Activated gamma-delta T cell treated with Interleukin-2 at 50 U/mL for 16 hours (primary cell): ENCODE measurements at places on chromosomes 4 and X.
A peak's percentile ranks its signal among the peaks of the same experiment; 100 is the strongest.

DNA sequence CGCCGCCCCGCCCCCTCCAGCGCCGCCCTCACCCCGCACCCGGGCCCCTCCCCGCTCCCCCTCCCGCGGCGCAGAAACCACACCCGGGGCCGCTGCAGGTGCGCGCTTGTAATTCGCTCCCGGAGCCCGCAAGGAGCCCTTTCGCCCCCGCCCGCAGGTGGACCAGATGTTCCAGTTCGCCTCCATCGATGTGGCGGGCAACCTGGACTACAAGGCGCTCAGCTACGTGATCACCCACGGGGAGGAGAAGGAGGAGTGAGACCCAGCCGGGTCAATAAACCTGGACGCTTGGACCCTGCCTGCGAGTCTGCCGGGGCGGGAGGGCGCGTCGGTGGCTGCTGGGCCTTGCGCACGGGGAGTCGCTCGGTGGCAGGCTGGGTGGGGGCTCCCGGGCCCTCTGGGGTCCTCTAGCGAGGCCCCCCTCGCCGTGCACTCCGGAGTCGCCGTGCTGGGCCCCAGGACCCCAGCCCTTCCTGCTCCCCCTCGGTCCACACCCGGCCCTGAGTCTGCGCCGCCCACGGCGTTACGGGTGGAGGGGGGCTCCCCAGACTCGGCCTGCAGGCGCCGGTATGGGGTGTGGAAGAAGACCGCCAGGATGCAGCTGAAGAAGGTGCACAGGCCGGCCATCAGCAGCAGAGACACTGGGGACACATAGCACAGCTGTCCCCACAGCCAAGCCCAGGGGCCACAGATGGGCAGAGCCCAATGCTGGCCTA, 7.1 kb downstream of the SLC49A3 start:
- DNase-seq = peak; percentile 37

DNA sequence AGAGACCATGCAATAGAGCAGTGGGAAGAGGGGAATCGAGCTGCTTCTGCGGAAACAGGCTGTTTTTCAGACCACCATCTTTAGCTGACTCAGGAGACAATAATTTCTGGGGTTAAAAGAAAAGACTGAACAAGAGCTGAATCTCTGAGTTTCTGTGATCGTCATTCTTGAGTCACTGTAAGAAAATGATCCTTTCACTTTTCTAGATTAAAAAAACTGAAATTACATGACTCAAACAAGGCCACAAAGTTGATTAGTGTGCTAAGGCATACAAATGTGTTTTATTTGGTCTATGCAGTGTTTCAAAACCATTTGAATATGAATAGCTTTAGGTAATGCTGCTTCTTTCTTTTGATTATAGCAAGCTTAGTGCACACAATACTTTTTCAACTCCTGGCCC, 194.4 kb upstream of the RPL34 start:
- DNase-seq = no peak

GRCh38 chr4:7886007-7886973, 53.4 kb downstream of the AFAP1 start:
- no peak for DNase-seq

DNA sequence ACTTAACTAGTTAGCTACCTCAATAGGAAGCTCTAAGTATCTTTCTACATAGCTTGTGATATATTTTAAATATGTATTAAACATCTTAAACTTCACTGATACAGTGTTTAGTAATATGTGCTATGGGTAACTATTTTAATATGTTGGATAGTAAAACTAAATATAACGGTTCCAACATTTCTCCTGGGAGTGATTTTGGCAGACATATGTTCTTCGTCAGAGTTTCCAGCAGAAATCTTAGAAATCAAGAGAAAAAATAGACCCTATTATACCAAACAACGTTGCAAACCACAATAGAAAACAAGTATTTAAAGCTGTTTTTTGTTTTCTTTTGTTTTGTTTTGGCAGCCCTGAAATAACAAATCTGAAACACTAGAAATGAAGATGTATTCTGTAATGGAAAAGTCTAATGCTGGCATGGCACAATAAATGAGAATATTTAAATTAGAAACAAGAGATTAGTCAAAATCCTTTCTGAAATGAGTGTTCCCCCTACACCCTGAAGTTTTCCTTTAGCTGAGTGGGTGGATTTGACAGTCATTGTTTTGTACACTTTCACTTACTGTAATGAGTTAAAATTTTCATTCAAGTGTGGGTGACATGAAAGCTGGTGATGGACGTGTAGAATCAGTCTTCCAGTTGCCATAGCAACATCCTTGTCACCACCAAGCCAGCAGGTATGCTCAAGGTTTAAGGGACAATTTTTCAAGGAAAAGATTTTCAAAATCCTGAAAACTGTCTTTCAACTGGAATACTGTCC, 233.5 kb downstream of the SCFD2 start:
- no peak for DNase-seq

DNA sequence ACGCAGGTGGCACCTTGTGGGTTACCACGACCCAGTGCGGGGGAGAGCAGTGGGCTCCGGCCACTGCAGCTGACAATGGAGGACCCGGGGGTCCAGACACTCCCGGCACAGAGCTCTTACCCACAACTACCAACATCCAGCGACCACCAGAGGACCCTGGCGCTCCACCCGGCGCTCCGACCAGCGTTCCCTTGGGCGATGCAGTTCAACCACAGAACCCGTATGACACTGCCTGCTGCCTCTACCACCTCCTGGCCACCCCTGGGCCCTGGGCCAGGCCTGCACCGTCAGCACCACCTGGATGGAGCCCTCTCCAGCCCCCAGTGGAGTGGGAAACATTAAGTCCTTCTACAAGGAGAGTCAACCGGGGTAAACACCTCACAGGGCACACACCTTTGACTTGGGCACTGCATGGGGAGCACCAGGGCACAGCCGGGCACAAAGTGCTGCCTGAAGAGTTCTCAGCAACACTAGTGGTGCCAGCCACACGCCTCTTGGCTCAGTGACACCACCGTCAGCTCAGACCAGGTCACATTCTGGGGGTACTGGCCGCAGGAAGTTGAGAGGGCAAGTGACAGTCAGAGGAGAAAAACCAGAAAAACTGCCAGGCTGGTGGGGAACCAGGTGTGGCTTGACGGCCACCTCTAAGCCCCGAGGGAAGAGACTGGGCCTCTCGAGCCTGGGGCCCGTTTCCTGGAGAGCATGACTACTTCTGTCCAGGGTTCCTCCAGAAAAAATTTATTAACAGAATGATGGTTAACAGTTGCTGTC, 2.6 kb downstream of the CTBP1 start:
- no peak for DNase-seq
